ENCODE measurements at places on chromosomes 2 and 18. TPM values are rescaled to one million over a fixed set of nuclear protein-coding genes. Genes with fewer than 3 reads are reported as not detected.

DNA sequence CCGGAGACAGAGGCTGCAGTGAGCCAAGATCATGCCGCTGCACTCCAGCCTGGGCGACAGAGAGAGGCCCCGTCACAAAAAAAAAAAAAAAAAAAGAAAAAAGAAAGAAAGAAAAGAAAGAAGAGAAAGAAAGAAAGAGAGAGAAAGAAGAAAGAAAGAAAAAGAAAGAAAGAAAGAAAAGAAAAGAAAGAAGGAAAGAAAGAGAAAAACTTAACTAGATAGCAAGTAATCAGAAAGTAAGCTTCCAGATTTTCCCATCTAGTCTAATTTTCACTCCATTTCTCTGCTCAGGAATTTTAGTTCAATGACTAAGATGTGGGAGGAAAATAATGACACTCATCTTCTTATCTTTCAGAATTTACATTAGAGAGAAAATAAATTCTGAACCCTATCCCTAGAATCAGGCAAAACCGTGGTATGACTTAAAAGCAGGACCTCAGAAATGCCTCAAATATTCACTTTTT is 2.4 kb downstream of the GFPT1 start:
- no peak for DNase-seq

DNA sequence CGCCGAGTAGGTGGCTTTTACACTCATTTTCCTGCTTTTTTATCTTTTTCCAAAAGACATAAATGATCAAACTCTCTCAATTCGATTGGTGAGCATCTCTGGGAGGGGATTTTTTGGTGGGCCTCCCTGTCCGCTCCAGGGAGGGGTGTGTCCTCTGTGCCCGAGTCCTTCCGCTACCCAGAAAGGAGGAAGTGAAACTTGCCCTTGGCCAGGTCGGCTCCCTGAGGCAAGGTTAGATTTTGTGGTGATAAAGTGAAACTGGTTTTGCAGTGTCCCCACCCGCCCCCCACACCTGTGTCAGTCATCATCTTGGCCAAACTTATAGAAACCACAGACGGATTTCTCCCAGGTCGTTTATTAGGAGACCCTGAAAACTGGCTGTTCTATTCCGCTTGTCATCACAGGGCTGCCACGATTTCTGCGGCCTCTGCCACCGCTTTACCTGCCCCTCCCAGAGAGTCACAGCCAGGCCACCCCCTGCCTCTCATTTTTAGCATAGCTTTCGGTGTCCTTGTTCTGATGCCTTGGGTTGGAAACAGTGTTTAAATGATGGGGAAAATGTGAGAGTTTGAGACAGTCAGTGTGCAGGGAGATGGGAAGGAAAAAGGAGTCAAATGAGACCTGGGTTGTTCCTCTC is 93.6 kb downstream of the SH3BP4 start:
- DNase-seq, result no peak

DNA sequence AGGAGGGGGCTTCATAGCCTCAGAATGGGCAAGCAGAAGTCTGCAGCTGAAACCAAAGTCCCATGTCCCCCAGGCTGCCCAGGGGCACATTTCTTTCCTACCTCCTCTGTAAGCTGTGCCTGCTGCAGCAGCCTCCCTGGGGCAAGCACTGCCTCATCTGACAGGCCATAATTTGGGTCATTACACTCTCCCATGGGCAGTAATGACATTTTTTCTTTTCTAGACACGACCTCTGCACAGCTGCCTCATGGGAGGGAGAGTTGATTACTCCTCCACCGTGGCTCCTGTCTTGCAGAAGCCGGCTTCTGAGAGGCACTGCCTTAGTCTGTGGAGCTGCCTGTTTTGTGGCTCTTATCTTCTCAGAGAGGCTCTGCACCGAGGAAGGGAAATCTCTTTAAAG is 268.9 kb downstream of the TDRD15 start:
- DNase-seq, result no peak

- no peak for DNase-seq
Observed at GRCh38 chr2:157793053-157793612, 83.0 kb downstream of the ACVR1 start.

DNA sequence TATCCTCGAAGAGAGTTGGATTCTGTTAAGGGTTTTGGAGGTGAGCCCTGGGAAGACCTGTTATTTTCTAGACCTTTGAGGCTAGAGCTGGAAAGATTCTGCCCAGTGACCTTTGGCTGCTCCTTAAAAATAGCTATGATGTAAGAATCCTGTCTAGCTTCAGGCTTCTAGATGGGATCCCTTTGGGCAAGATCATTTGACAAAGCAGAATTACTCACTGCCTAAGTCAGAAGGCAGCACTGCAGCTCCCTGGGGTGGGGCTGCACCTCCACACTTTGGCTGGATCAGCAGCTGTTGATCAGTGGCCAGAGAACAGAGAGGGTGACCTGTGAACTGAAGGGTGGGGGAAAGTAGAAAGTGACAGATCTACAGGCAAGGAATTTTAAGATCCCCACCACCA is 103.8 kb downstream of the ASAP2 start:
- DNase-seq, result peak; percentile 46

DNA sequence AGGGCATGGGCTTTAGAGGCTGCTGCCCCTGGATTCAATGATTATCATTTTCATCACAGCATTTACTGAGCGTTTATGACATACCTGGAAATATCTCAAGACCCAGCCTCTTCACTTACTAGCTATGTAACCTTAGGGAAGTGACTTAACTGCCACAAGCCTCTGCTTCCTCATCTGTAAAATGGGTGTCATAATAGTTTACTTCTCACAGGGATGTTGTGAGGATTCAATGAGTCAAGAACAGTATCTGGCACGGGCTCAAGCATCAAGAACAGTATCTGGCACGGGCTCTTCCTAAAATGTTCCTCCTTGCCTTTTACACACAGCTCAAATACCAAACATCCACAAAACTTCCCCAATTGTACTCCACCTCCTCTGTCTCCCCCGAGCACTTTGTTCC is 31.4 kb downstream of the LGALSL start:
- no peak for DNase-seq

DNA sequence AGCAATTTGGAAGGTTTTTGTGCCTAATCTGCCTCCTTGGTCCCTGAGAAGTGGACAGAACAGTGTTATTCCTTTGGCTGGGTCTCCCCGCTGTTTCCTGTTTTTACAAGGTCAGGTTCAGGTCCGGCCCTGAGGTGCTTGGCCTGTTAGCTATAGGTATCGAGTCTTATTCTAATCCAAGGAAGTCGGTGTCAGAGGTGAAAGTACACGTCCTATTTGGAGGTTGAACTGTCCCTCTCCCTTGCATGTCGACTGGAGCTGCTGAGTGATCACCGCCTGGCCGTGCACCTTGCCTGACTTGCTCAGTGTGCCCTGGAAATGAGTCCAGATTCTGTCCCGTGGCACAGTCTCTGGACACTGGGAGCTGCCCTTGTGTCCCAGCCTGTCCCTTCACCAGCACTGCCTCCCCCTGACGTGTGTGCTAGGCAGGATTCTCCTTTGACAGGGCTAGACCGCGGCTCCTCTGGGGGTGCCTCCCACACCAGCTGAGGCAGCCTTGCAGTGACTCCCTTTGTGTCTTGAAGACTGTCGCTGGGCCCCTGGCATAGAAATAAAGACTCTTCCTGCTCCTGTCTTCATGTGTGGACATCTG is 65.7 kb upstream of the RBM44 start:
- no peak for DNase-seq

DNA sequence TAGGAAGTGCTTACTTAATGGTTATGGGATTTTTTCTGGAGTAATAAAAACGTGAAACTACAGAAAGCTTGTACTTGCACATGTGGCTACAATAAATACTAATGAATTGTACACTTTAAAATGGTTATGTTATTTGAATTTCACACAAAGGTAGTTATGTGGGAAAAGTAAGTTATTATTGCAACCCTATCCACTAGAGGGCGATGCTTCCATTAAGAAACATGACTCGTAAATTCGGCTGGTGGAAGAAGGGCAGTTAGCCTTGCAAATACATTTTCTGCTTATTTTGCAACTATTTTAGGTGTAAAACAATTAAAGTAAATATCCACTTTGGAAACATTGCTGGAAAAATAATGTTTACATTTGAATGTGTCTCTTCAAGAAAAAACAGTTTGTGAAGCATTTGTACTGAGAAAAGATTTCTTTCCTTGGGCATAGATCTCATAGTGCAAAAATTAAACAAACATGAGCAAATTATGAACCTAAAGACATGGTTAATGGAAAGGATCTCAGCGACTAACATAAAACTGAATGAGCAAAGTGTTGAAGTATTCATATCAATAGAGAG is 68.1 kb upstream of the CSRNP3 start:
- DNase-seq, result peak; percentile 18

DNA sequence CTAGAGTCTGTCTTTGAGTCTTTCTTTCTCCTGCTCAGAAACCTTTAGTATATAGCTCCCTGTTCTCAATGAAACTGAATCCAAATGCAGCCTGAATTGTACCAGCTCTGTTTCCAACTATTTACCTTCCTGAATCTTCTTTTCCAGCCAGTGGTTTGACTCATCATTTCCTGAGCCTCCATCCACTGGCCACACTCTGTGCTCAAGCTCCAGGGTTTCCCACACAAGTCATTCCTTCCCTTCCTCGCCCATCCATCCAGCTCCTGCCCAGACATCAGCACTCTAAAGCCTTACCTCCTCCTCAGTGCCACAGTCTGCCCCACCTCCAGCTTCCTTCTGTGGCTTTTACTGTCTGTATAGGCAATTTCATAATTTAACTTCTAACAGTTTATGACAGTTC is 233.6 kb upstream of the RASGRP3 start:
- no peak for DNase-seq

DNA sequence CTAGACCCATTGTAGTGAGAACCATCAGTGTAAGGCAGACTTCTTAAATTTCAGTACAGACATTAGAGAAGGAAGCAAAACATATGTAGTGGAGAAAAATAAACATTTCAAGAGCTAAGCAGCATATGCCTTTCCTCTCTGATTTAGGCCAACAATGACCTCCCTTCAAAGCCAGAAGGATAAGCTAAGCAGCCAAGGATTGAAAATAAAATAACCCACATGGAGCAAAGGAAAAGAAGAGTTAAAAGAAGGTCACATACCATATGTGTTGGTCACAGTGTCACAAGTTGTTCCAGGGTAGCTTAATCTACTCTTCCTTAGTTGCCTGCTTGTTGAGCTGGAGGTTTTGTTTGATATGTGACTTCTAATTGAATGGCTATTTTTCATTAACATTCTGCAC is 15.6 kb upstream of the LAMA1 start:
- DNase-seq, result no peak

GRCh38 chr18:60202708-60203107 is 169.9 kb downstream of the MC4R start:
- no peak for DNase-seq

DNA sequence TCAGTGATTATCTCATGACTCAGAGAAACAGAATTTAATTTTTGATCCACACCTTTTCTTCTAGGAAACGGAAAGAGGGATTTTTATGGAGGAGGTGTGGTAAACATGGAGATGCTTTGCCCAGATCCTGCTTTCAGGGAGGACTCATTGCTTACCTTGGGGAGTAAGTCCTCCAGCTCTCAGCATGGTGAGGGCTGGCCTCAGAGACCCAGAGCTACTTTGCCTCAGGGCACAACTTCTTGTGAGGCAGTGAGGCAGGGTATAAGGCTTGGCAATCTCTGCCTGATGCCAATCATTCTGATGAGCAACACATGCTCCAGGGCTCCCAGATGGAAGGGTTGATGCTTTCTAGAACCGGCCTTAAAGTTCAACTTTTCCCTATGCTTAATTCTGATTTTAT is 189.9 kb upstream of the DCC start:
- DNase-seq, result no peak

Gene TEX44
- not detected for total RNA-seq

- DNase-seq, result no peak
Observed at GRCh38 chr2:203105996-203106395, 91.3 kb downstream of the NBEAL1 start.

GRCh38 chr2:201127570-201127969 is 11.6 kb downstream of the CFLAR start:
- no peak for DNase-seq
